ENCODE measurements at places on chromosomes 11 and 22.

- no peak for DNase-seq
These were observed 13.8 kb downstream of the DGCR6L start for GRCh38 chr22:20305894-20306645.

DNA sequence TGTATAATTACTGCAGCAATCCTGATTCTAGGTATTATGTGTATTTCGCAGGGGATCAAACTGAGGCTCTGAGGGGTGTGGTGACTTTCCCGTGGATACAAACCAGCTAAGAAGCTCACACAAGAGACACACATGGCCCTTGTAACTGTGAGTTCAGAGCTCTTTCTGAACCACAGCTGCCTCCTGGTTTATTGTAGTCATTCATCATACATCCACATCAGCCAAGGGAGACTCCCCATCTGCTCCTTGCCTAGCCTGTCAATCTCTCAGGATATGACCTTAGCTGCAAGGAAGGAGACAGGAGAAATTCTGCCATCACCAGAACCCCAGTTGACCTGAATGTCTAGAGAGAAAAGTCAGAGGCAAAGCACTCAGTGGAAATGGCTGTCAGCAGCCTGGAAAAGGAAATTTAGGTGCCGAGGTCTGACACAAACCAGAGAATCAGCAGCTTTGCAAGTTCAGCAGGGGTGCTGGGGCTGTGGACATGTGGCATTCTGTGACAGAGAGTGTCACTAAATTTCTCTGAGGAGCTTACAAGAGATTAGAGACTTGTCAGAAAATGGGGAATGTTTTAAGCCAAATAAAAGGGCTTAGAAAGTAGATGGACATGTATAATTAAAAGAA, 209.5 kb downstream of the AASDHPPT start:
- DNase-seq, result no peak

- peak; percentile 49 for DNase-seq
These were observed 46.1 kb upstream of the OR4B1 start for GRCh38 chr11:48170241-48171233.

GRCh38 chr11:4664786-4665185, 21.0 kb downstream of the OR51E1 start:
- no peak for DNase-seq

DNA sequence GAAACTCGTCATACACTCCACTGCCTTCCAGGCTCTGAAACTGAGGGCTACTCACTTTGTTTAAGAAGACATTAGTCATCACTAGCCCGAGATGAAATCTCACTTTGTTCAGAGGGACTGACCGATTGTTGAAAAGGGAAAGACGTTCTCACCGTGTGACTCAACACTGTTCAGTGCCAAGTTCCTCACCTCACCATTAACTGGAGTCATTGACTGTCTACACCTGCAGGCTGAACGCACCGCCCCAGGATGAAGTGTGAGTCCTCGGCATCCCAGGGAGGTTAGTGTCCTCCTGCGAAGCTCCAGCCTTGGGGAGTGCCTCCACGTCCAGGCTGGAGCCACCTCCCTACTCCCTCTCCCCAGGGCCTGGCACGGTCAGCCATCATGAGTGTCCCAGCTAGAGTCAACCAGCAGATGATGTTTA, 30.4 kb downstream of the FADD start:
- DNase-seq, result no peak

- peak; percentile 38 for DNase-seq
These were observed 120.3 kb downstream of the KCNQ1OT1 start for GRCh38 chr11:2579315-2580060.

- no peak for DNase-seq
These were observed 32.3 kb downstream of the OR10A6 start for GRCh38 chr11:7898666-7899283.

DNA sequence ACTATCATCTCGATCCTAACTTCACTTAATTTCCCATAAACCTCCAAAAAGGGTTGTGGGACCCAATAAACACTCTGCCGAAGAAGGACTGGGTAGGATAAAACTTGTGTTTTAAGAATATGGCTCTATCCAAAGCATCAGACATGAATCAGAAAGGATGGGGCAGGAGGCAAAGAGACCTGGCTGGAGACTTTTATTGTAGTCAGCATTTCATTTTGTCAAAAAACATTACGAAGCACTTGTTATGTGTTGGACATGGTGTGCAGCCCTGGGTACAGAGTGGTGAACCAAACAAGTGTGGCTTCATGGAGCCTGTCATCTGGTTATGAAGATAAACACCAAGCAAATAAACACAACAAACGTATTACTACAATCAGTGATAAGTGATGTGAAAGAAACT, 17.3 kb downstream of the IL10RA start:
- no peak for DNase-seq

GRCh38 chr22:37442537-37442936, 15.3 kb upstream of the ELFN2 start:
- DNase-seq, result no peak

All from femur (tissue), 1 donor.